ENCODE measurements at places on chromosomes 11 and 22. TPM values are rescaled to one million over a fixed set of nuclear protein-coding genes. Genes with fewer than 3 reads are reported as not detected.

DNA sequence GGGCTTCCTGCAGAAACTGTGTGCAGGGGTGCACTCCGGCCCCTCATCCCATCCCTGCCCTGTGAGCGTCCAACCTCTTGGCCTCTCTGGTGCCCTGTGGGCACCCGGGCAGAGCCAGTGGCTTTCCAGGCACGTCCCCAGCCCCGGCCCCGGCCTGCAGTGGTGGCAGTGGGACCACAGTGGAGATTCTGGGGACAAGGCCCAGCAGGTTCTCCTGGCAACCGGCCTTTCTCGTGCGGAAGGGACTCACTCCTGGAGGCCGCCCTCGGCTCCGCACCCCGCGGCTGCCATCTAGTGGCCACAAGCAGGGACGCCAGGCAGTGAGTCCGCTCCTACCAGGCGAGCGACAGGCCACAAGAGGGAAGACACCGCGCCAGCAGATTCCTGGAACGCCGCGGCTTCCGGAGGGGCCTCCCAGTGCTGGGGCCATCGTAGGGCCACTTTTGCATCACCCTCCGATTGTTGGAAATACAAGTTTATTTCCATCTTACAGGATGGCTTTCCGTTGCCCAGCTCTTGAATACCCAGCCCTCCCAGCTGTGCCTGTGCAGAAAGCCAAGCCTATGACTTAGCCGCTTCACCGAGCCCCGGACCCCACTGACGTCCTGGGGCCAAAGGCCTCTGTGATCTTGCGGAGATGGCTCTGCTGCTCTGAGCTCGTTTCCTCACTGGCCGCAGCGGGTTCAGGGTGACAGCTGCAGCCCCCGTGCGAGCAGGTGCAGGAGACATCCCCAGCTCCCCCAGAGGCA, 357.3 kb downstream of the CTTN start:
- H3K27ac ChIP-seq = no peak overlapping the region
- peak; percentile 6 for DNase-seq
- H3K27me3 ChIP-seq = no peaks in the 10 kb centered on the region
- no peaks in the 10 kb centered on the region for H3K36me3 ChIP-seq

SCN2B gene
- not detected for total RNA-seq

- H3K27ac ChIP-seq = no peak overlapping the region
- DNase-seq = peak; percentile 79
- peaks cover 20% of the 10 kb centered on the region for H3K4me1 ChIP-seq
These were observed 28.9 kb downstream of the MFNG start for GRCh38 chr22:37457093-37457893.

LMF2 gene
- 50.9 TPM for total RNA-seq

GRCh38 chr22:19811811-19812771, 42.6 kb downstream of the GNB1L start:
- no peak overlapping the region for H3K4me3 ChIP-seq
- no peaks in the 10 kb centered on the region for H3K27me3 ChIP-seq
- no peak overlapping the region for H3K27ac ChIP-seq
- H3K36me3 ChIP-seq = peaks cover 11% of the 10 kb centered on the region
- H3K4me1 ChIP-seq = peaks cover 6% of the 10 kb centered on the region

BRSK2 gene
- total RNA-seq = 0.34 TPM

- no peak overlapping the region for H3K4me3 ChIP-seq
- DNase-seq = no peak
- no peaks in the 10 kb centered on the region for H3K4me1 ChIP-seq
These were observed 475.1 kb upstream of the LARGE1 start for GRCh38 chr22:34395370-34395769.

GRCh38 chr22:46590334-46590733, 29.9 kb upstream of the GRAMD4 start:
- H3K4me3 ChIP-seq = no peak overlapping the region
- no peaks in the 10 kb centered on the region for H3K36me3 ChIP-seq
- H3K27me3 ChIP-seq = no peaks in the 10 kb centered on the region
- no peaks in the 10 kb centered on the region for H3K4me1 ChIP-seq
- no peak overlapping the region for H3K27ac ChIP-seq

- H3K4me3 ChIP-seq = no peak overlapping the region
- DNase-seq = peak; percentile 71
- H3K36me3 ChIP-seq = no peaks in the 10 kb centered on the region
- H3K27ac ChIP-seq = no peak overlapping the region
- no peaks in the 10 kb centered on the region for H3K27me3 ChIP-seq
These were observed 87.5 kb downstream of the RRM1 start for GRCh38 chr11:4181782-4182721.

DNA sequence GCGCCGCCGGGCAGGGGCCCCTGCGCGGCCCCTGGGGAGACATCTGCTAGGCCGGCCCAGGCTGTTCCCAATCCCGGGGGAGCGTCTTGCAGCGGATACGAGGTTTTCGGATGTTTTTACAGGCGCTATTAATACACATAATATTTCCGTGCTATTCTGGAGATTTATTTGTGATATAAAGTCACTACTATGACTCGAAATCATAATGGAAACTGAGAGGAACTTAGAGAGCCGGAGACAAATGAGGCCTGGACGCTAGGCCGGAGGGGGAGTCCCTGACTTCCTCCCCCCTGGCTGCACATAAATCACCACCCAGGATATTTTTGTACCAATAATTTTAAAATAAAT, 91.7 kb upstream of the ANO1 start:
- no peak overlapping the region for H3K4me3 ChIP-seq
- H3K27me3 ChIP-seq = peaks cover 55% of the 10 kb centered on the region
- no peak overlapping the region for H3K27ac ChIP-seq
- no peaks in the 10 kb centered on the region for H3K4me1 ChIP-seq

DNA sequence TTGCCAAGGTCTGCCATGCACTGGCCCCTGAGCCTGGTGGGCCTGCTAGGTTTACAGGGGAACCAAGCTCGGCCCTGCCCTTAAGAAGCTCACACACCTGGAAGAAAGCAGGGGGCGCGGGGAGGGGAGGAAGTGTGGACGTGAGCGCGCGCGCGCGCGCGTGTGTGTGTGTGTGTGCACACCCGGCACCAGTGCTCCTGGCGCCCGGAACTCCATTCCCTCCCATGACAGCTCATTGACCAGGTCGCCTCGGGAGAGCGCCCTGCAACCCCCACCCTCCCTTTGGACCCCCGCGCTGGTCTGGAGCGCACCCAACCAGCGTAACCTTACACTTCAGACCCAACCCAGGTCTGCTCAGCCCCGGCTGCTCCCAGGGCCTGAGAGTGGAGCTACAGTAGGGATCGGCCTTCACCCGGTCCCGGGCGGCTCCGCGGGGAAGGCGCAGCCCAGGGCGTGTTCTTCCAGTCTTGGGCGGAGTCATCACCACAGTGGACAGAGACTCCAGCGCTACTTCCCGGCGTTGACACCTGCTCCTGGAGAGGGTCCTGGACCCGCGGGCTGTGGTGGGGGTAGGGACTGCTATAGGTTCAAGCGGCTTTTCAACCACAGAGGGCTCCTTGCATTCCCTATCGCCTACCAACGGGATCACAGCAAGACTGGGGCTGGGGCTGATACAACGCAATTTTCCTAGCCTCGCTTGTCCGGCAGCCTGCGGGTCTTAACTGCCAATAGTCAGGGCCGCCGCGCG, 1.5 kb downstream of the GALNT18 start:
- no peaks in the 10 kb centered on the region for H3K36me3 ChIP-seq
- DNase-seq = peak; percentile 75
- peak overlapping the region; percentile 90 for H3K4me3 ChIP-seq
- H3K27ac ChIP-seq = peak overlapping the region; percentile 51

DNA sequence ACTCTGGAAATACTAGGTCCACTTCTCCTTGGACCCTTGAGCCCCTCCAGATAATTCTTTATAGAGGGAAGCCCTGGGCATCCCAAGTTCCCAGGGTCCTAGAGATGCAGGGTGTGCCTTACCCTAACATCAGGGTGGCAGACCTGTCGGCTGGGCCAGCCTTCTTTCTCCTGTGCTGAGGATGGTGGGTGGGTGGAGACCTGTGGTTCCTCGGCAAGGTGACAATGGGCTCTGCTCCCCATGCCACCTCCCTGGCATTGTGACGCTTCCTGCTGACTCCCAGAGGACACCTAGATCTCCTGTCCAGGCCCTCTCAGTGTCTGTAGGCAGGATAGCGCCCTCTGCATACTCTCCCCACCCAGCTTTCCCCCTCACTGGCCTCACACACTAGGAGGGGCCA, 3.8 kb upstream of the DERL3 start:
- H3K4me3 ChIP-seq = no peak overlapping the region
- H3K36me3 ChIP-seq = peaks cover 4% of the 10 kb centered on the region
- no peaks in the 10 kb centered on the region for H3K27me3 ChIP-seq

DNA sequence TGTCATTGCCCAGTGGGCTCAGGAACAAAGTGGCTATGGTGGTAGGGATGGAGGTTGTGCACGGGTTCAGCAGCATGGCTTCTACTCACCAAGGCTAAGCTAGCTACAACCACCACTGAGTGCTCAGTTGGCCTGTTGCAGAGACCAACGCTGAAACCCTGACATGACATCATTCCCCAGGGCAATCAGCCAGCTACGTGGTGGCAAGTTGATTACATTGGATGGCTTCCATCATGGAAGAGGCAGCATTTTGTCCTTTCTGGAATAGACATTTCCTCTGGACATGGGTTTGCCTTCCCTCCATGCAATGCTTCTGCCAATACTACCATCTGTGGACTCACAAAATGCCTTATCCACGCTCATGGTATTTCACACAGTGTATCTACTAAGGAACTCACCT, 634.3 kb downstream of the OPCML start:
- no peaks in the 10 kb centered on the region for H3K4me1 ChIP-seq
- H3K4me3 ChIP-seq = no peak overlapping the region
- no peaks in the 10 kb centered on the region for H3K36me3 ChIP-seq
- no peaks in the 10 kb centered on the region for H3K27me3 ChIP-seq

GRCh38 chr11:64018310-64018709, 17.4 kb upstream of the FLRT1 start:
- H3K27me3 ChIP-seq = no peaks in the 10 kb centered on the region
- H3K4me1 ChIP-seq = no peaks in the 10 kb centered on the region
- H3K27ac ChIP-seq = no peak overlapping the region
- no peak overlapping the region for H3K4me3 ChIP-seq
- H3K36me3 ChIP-seq = no peaks in the 10 kb centered on the region

TBX1 gene
- total RNA-seq = not detected

DENND6B gene
- total RNA-seq = 5.5 TPM

CXCR5 gene
- total RNA-seq = not detected

- DNase-seq = peak; percentile 38
- H3K36me3 ChIP-seq = peaks cover 48% of the 10 kb centered on the region
- H3K4me3 ChIP-seq = peak overlapping the region; percentile 81
- H3K4me1 ChIP-seq = peaks cover 34% of the 10 kb centered on the region
- peak overlapping the region; percentile 87 for H3K27ac ChIP-seq
- H3K27me3 ChIP-seq = no peaks in the 10 kb centered on the region
These were observed 5.4 kb downstream of the PLXNB2 start for GRCh38 chr22:50302041-50302541.

DNA sequence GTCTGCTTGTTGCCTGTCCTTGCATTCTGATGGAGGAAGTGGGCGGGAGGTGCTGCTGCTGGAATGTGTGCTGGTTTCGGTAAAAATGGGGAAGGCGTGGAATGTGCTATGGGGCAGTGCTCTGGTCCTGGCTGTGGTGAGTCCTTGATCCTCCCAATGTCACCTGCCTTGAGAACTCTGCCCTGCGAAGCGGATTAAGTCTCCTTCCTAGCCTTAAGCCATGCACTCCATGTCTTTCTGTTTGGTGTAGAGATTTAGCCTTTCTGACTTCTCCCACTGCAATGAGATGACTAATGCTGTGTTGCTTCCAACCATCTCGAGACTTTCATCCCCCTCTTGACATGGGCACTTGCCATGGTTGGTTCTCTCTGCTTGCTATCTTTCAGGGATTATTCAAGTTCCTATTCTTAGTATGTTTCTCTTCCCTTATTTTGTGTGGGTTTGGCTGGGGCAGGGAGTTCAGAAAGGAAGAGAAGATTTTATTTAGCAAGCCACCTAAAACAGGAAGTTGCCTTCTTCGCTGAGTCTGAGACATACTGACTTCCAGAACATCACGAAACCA, 687.9 kb downstream of the NTM start:
- no peak for DNase-seq
- no peaks in the 10 kb centered on the region for H3K27me3 ChIP-seq
- no peaks in the 10 kb centered on the region for H3K4me1 ChIP-seq

- DNase-seq = no peak
- no peaks in the 10 kb centered on the region for H3K27me3 ChIP-seq
- H3K36me3 ChIP-seq = peaks cover 5% of the 10 kb centered on the region
- H3K27ac ChIP-seq = peak overlapping the region; percentile 12
- no peak overlapping the region for H3K4me3 ChIP-seq
- H3K4me1 ChIP-seq = no peaks in the 10 kb centered on the region
These were observed 21.1 kb upstream of the KLHL35 start for GRCh38 chr11:75453916-75454655.

CASP5 gene
- not detected for total RNA-seq

MMP8 gene
- not detected for total RNA-seq

- H3K27me3 ChIP-seq = no peaks in the 10 kb centered on the region
- DNase-seq = no peak
- H3K27ac ChIP-seq = no peak overlapping the region
- H3K4me1 ChIP-seq = no peaks in the 10 kb centered on the region
- H3K4me3 ChIP-seq = no peak overlapping the region
These were observed 215.3 kb downstream of the BARX2 start for GRCh38 chr11:129590753-129591475.

GRCh38 chr11:76588455-76589325, 81.9 kb downstream of the LRRC32 start:
- H3K4me1 ChIP-seq = peaks cover 6% of the 10 kb centered on the region
- no peaks in the 10 kb centered on the region for H3K36me3 ChIP-seq
- H3K27me3 ChIP-seq = no peaks in the 10 kb centered on the region
- H3K27ac ChIP-seq = peak overlapping the region; percentile 66
- DNase-seq = no peak

DNA sequence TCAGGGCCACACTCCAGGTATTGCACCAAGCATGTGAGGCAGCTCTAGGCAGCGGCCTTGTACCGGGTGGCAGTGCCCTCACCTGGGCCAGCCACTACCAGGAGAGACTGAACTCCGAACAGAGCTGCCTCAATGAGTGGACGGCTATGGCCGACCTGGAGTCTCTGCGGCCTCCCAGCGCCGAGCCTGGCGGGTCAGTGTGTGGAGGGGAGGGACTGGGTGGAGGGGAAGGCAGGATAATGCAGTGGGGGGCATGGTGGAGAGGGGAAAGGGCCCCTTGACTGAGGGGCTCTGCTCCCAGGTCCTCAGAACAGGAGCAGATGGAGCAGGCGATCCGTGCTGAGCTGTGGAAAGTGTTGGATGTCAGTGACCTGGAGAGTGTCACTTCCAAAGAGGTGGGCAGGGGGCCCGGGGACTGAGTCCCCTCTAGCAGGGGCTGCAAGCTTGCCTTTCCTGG, 4.2 kb downstream of the SSH3 start:
- no peak for DNase-seq
- H3K27me3 ChIP-seq = no peaks in the 10 kb centered on the region
- peaks cover 42% of the 10 kb centered on the region for H3K36me3 ChIP-seq

All from MCF 10A (cell line).